Upper lobe of right lung (tissue), 1 donor: ENCODE measurements at places on chromosomes 5 and 9. TPM values are rescaled to one million over a fixed set of nuclear protein-coding genes. Genes with fewer than 3 reads are reported as not detected.

Gene TRIP13
- total RNA-seq = 0.81 TPM

Gene C5orf58
- total RNA-seq = not detected

Gene GALNT12
- 28.3 TPM for total RNA-seq

Gene SHISAL2B
- total RNA-seq = not detected

Gene F2RL1
- total RNA-seq = 8.0 TPM

Gene MEF2C
- 51.4 TPM for total RNA-seq

Gene CDKN2B
- 31.3 TPM for total RNA-seq

Gene CENPK
- 2.3 TPM for total RNA-seq

Gene ZCCHC9
- 20.2 TPM for total RNA-seq

Gene STARD4
- 48.6 TPM for total RNA-seq

Gene AGTPBP1
- total RNA-seq = 51.7 TPM

Gene GPX3
- total RNA-seq = 1,259 TPM

Gene TXNDC8
- not detected for total RNA-seq

Gene VCAN
- total RNA-seq = 90.0 TPM

Gene MATR3
- 197 TPM for total RNA-seq

Gene TSLP
- 1.7 TPM for total RNA-seq

Gene RNF183
- not detected for total RNA-seq

Gene TLE1
- total RNA-seq = 19.2 TPM

Gene PSAT1
- 8.2 TPM for total RNA-seq

Gene SPINK6
- not detected for total RNA-seq

Gene DMRTA1
- 1.8 TPM for total RNA-seq

Gene INSL4
- not detected for total RNA-seq

Gene GDA
- 0.20 TPM for total RNA-seq

Gene ARHGEF37
- total RNA-seq = 13.3 TPM

Gene HTR1A
- not detected for total RNA-seq

Gene ANKRD31
- total RNA-seq = 0.14 TPM

Gene FBN2
- total RNA-seq = 0.58 TPM

Gene ZNF354B
- total RNA-seq = 15.7 TPM
